ENCODE measurements at places on chromosomes 4 and X.

- no peak for DNase-seq
Measured at GRCh38 chrX:20061855-20062254, 54.9 kb downstream of the MAP7D2 start.

DNA sequence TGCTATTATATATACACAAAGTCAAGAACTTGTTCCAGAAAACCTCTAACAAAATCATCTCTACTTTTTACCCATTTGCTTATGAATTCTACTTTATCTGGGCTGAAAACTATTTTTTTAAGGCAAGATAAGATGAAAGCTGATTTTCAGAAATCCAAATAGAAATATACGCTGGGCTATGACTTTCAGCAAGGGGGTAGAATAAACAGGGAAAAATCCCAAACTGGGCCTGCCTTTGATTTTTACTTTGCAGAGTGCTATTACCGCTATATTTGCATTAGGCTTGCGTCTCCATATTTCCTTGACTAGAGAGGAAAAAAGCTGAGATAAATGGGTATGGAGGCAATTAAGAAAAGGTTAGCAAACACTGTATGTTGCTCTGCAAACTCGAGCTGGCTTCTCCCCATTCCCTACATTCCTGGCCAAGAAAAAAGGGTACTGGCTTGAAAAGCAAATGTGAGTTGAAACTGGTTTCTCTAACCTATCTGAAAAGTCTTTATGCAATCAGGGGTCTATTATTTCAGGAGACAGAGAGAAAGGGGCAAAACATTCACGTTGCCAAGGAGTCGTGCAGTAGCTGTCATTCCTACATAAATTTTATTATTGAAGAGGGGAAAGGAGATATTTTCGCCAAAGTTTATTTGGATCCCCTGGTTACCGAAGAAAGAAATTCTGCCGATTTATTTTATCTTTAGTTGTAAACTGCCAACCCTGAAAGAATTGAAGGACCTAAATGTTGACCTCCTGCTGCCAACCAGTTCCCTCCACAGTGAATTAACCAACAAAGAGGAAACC, 2.2 kb downstream of the TMEM47 start:
- DNase-seq = no peak

GRCh38 chr4:173699841-173700475, 169.9 kb upstream of the HAND2 start:
- no peak for DNase-seq

- DNase-seq = no peak
Measured at GRCh38 chrX:32281853-32282252, 929.5 kb downstream of the DMD start.

DNA sequence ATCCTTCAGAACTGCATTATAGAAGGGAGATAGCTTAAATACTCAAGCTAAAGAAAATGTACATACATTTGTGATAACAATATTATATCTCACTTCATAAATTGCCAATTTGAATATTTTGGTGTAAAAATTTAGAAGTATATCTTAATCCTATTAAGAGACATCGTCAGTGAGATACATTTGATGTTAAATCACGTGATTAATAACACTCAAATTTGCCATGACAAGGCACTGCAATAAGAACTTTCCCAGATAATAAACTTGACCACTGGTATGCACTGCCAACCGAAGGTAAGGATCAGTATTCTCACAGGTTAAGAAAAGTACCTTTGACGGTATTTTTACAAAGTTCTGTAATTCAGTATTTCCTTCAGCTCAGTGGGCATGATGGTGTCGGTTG, 764.7 kb upstream of the FRG1 start:
- DNase-seq = no peak

GRCh38 chr4:90099812-90100211, 27.4 kb upstream of the CCSER1 start:
- no peak for DNase-seq

DNA sequence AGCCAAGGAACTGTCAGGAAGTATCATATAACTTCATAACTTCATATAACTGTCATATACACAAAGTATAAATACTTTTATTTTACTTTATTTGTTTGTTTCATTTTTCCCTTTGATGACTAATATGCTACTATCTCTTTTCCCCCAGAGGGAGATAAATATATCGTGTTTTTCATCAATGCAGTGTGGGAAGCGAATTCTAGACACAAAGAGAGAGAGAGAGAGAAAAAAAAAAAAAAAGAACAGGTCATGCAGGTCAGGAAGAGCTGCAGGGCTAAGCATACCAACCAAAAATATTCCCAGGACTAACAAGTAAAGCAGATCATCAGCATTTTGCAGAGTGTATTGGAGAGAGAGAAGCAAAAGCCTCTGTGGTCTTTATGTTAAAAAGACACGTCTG, 1849.2 kb downstream of the STIM2 start:
- DNase-seq = no peak

GRCh38 chr4:19239565-19239964, 1012.1 kb upstream of the SLIT2 start:
- no peak for DNase-seq

GRCh38 chr4:121978172-121978516, 26.3 kb upstream of the TRPC3 start:
- no peak for DNase-seq

DNA sequence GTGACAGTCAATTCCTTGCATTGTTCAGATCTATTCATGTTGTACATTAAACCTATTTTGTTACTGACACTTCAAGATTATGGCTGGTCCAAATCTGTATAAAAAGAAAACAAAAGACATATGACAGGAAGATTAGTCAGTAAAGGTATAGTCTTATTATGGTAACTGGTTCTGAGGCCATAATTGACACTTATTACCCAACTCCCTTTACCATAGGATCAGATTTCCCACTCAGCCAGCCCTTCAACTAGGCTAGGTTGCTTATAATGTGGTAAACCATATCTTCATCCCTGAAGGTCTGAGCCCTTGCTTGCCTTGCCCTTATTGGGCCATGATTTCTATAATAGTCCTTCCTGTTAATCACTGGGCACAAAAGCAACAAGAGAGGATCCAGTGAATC, 289.6 kb downstream of the CXXC4 start:
- DNase-seq = no peak

DNA sequence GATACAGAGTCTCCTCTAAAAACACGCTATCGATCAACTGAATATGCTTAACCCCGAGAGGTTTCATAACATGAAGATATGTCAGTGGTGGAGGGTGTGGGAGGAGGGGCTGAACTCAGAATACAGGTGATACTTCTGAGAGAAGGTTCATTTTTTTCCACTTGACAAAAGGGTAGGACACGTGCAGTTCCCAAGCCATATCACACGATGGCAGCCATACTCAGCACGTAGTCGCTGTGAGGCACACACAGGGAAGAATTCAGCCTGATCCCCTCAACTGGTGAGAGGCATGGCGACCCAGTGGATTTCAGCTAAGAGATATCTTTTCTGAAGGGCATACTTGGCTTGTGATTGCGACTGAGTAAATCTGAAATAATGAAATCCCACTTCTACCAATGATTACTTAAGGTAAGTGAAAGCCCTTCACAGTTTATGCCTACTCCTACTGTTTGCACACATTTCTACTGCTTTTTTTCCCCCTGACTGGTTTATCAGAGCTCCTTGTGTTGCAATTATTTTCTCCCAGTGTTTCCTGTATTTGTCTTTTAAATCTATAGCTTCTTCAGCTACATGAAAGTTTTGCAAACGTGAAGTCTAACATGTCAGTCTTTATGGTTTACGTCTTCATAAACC, 133.1 kb downstream of the CORIN start:
- DNase-seq = no peak

DNA sequence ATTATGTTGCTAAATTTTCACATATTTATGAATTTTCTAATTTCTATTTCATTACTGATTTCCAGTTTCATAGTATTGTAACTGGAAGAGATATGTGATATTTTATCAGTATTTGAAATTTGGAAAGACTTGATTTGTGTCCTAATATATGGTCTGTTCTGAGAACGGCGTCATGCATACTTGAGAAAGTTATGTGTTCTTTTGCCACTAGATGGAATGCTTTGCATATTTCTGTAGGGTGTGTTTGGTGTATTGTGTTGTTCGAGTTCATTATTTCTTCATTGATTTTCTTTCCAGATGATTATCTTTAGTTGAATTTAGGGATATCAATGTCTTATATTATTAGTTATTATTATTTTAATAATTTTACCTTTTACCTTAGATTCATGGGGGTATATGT, 110.6 kb upstream of the ITM2A start:
- no peak for DNase-seq

- DNase-seq = no peak
Measured at GRCh38 chr4:54657551-54658251, at the start of gene KIT. KIT (plus strand) TSS chr4:54657957; CDS start chr4:54658015, 58 bp downstream.

GRCh38 chrX:81120936-81121371, 80.8 kb downstream of the HMGN5 start:
- DNase-seq = no peak

DNA sequence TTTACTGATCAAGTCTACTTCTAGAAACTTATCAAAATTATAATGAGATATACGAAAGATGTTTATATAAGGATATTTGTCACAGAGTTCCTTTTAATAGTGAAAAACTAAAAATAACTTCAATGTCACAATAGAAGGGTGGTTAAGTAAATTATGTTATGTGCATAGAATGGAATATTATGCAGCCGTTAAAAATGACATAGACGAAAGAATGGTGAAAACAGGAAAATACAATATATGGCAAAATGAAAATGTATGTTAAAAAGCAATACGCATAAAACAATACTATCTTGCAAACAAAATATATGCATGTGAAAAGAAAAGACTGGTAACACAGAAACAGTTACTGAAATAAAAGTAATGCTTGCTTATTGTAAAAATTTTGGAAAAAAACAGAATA, 19.1 kb downstream of the ZDHHC9 start:
- no peak for DNase-seq
